CMK (cell line): ENCODE measurements at places on chromosomes 4 and X.

GRCh38 chr4:145493166-145493565 is 11.5 kb downstream of the SMAD1 start:
- DNase-seq, result no peak

DNA sequence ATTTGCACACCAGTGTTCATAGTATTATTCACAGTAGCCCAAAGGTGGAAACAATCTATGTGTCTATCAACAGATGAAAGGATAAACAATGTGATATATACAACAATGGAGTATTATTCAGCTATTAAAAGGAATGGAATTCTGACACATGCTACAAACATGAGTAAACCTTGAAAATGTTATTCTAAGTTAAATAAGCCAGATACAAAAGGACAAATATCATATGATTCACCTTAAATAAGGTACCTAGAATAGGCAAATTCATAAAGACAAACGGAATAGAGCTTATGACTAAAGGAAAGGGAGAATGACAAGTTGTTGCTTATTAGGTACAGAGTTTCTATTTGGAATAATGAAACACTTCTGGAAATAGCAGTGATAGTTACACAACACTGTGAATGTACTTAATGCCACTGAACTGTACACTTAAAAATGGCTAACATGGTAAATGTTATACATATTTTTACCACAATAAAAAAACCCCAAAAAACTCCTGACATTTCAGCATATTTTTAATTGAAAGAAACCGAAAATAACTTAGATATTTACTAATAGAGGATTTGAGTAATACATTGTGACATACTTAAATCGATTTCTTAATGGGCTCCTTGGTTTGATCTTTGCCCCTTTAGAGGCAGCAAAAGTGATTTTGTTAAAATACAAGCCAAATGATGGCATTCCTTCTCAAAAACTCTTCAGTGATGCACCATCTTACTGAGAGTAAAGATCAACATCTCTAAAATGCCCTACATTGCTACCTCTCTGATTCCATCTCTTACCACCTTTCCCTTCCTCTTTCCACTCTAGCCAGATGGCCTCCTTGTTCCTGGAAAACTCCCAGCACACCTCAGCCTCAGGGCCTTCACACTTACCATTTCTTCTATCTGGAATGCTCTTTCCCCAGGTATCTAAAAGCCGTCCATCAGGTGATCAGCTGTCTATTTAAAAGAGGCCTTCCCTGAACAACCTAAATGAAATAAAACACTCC is 8.6 kb upstream of the CYP2U1 start:
- DNase-seq, result no peak

- no peak for DNase-seq
Observed at GRCh38 chr4:15688051-15688450, 6.4 kb downstream of the FAM200B start.

- DNase-seq, result no peak
Observed at GRCh38 chr4:127875791-127876190, 4.9 kb upstream of the PLK4 start.

DNA sequence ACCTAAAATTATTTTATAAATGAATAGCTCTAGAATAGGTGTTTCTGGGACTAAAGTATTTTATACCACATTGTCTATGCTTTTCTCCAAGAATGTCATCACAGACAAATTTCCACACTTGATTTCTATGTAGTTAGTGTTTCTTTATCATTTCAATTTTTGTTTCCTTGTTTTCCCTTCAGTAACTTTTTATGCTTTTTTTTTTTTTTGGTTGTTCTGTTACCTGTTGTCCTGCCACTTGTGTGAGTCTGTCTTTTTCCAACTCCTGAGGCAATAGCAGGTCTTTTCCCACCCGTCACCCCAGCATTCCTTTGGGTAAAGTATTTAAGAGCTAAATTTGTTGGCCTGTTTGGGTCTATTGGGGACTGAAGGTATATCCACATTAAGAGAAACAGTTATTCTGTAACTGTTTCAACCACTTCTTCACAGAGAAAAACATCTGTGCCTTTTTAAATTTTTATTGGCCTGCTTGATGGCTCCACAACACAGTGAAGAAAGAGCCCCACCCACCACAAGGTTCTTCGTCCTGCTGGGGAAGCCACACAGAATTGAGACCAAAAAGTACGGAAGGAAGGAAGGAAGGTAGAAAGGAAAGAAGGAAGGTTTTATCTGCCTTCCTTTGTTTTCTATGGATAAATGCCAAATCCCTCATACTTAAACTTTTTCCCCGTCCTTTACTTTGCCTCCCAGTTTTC is 17.7 kb upstream of the GPC3 start:
- no peak for DNase-seq

GRCh38 chrX:8914681-8915080 is 113.5 kb upstream of the FAM9A start:
- no peak for DNase-seq

DNA sequence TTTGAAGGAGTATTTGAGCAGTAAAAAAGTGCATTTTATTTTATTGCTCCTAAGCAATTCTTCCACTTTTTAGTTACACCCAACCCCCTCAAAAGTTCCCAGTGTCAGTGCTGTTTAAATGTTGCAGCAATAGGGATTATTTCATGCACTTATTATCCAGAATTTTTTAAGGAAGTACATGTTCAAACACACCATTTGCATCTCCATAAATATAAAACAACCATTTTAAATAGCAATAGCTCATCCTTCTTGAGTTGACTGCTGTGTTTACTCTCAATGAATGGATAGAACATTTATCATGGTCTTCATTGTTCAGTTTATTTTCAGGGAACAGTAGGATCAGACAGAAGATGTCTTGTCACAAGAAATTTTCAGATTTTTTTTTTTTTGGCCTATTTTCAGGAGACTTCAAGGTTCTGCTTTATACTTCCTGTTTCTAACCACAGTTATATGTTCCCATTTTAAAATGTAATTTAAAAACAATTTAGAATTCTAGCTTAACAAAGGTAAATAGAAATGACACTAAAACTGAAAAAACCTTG is 171.9 kb downstream of the TMA16 start:
- DNase-seq, result no peak

DNA sequence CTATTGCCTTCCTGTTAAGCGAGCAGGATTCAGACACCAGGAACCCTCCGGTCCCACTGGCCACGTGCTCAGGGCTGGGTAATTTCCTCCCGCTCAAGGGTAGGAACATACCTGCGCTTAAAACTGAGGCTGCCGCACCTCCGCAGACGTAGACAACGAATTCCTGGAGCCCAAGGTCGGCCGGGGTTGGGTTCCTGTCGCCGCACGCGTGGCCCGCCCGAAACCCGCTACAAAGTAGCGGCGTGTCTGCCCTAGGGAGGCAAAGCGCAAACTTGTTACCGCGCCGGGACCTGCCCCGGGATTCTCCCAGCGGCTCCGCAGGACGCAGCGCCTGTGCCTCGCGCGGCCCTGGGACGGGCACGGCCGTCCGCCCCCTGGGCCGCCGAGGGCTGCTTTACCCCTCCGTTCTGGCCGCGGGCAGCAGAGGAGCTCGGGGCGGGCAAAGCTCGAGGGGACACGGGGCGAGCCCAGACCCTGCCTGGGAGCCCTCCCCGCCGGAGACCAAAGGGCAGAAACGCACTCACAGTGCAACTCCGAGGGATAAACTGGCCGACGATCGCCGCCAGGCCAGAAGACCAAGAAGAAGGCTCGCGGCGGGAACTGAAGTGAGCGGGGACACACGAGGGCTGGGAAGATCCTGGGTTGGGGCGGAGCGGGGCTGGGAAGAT is at the start of gene ERVMER34-1:
Gene ERVMER34-1 (minus strand): TSS at position 607 of the 668 bp plus-strand sequence. CDS start 5,905 bp downstream, outside the sequence.
- no peak for DNase-seq

DNA sequence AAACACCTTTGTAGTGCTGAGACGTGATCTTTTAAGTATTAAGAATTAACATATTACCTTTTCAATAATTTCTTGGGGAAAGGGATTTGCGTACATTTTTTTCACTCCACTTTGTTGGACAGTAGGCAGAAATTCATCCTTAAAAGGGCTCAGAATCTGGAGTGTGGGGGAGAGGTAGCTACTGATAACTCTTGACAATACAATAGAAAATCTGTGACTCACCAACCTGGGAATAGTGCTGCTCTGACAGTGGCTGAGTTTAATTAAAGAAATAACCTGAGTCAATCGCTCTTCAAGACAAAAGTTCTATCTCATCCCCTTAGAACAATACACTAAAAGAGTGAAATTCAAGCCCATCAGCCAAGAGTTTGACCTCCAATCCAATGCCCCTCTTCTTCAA is 60.2 kb downstream of the SLC9A7 start:
- DNase-seq, result no peak

DNA sequence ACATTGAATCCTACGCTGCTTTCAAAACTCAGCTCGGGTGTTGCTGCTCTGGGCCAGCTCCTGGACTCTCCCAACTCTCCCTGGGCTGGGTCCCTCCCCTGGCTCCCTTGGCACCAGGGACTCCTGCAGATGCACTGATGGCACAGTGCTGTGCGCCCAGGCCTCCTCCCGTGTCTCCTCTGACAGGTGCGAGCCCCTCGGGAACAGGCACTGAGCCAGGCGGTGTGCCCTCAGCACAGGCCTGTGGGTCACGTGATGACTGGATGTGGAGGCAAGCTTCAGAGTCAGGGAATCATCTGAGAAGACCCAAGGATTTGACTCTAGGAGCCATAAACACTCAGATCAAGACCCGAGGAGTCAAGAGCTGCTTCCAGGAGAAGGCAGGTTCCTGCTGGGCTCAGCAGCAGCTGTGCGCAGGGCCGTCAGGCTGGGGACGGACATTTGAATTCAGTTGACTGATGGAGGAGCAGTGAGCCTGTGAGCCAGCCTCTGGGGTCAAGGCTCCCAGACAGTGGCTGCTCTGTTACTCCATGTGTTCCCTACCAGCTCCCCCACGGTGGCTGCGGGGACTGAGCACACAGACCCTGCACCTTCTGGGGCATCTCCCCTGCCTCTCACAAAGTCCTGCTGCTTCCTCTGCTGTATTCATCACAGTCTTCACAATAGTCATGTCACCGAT is 33.0 kb downstream of the NAT8L start:
- no peak for DNase-seq

DNA sequence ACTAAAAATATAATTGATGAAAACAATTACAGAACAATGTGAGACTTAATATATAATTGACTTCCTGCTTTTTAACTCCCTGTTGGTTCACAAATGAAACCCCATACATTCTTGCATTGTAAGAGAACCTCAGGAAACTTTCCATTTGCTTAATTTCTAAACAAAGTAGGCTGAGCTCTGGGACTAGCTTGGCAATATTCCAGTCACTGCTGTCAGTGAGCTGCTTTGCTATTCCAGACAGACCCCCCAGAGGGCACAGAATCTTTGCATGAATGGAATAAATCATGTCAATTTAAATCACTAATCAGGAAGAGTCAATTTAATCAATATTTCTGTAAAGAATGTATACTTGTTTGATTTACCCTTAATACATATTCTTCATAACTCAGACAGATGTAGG is 110.6 kb downstream of the NEXMIF start:
- DNase-seq, result no peak

DNA sequence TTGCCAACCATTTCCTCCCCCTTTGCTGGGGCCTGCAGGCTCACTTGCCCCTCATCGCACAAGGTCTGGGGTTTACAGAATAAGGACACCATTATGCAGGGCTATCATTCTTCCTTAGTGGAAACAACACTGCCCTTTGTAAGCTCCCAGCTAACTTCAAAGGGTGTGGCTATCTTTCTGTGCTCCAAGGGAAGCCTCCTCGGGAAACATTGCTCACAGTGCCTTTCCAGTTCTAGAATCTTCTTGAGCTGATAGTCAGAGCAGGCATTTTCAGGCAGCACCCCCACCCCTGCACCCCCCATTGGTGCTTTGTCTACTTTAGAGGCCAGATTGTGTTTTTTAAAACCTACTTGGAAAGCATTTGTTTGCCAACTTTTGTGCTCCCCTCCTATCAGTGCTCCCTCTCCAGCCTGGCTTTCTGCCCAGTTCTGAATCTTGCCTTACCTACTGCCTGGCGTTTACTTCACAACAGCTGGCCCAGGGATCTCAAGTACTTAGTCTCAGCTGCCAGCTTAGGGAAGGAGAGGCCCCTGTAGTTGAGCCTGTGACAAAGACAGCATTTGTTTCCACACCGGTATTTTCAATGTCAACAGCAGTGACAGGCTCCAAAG is 53.5 kb downstream of the PLAC1 start:
- no peak for DNase-seq

DNA sequence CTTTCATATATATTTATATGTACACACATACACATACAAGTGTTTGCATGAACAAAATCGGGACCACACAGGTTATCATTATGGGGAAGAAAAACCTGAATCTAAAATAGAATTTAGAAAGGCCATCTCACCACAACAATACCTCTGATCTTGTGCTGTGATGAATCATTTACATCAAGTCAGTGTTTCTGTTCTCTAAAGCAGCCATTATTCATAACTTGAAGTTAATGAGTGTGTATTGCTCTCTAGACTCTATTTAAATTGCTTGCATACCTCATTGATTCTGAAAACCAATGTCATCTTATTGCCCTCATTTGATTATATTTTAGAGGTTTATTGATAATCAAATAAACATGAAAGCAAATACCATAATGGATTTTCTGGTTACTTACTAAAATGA is 71.6 kb downstream of the FAM114A1 start:
- no peak for DNase-seq

DNA sequence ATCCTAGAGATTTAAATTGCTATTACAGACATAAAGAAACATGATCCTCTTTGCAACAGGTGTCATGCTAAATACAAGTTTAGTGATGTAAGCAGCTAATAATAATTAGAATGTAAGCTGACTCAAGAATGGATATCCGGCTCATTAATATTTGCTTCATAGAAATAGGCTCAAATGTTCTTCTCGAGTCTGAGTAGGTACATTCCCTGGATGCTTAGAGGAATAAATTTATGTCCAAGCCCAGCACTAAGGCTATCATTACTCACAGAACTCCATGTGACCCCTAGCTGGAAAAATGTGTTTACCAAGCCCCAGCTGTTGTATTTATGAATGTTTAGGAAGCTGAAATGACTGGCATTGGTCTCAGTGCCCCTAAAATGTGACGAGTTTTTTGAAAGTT is 87.6 kb upstream of the TSPAN7 start:
- no peak for DNase-seq

DNA sequence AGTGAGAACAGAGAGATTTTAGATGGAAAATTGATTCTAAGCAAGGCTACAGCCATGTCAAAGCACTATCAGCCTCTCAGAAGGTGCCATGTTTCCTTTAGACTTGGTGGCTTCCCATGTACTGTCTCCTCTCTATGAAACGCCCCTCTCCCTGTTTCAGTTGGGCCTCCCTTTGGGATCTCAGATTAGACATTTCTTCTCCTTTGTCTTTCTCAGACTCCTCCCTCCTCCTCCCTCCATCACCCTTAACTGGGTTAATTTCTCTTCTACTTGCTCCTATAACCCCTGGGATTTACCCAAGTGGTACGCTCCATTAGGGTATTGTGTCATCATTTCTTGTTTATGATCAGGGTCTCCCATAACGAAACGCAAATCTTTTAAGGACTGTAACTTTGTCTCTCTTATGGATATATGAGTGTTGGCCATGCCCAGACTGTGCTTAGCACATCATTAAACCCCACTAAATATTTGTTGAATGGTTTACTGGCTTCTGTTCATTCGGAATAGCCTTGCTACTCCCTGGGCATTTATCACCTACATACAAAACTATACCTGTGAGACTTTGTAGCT is 106.8 kb downstream of the FAM9B start:
- no peak for DNase-seq
